Fibroblast of skin of right quadriceps (primary cell): ENCODE measurements at places on chromosomes 12 and 14.
A peak's percentile ranks its signal among the peaks of the same experiment; 100 is the strongest.

DNA sequence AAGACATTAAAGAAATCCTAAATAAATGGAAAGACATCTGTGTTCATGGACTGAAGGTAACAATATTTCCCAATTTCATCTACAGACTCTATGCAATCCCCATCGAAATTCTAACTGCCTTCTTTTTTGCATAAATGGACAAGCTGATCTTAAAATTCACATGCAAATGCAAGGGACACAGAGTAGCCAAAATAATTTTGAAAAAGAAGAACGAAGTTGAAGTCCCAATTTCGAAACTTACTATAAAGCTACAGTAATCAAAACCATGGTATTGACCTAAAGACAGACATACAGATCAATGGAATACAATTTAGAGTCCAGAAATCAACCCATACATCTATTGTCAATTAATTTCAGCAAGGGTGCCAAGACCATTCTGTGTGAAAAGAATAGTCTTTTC, 16.4 kb upstream of the CD27 start:
- no peak for DNase-seq

- no peak for DNase-seq
Measured at GRCh38 chr14:74835645-74836250, 40.2 kb downstream of the PROX2 start.

DNA sequence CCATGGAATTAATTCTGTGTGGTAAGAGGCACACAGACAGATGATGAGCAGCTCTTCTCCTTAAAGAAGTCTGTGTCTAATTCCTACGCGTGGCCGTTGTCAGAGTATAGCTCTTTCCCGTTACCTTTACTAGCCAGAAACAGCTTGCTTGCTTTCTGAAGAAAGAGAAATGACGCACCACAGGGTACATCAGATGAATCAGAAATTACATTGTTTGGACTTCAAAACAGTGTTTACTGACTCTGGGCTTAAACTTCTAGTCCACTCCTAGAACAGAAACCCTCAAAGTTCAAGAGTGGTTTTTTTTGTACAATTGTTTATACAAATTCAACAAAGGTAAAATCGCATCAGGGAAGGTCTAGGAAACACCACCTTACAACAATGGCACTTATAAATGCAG, 29.0 kb downstream of the RNF34 start:
- DNase-seq = no peak

DNA sequence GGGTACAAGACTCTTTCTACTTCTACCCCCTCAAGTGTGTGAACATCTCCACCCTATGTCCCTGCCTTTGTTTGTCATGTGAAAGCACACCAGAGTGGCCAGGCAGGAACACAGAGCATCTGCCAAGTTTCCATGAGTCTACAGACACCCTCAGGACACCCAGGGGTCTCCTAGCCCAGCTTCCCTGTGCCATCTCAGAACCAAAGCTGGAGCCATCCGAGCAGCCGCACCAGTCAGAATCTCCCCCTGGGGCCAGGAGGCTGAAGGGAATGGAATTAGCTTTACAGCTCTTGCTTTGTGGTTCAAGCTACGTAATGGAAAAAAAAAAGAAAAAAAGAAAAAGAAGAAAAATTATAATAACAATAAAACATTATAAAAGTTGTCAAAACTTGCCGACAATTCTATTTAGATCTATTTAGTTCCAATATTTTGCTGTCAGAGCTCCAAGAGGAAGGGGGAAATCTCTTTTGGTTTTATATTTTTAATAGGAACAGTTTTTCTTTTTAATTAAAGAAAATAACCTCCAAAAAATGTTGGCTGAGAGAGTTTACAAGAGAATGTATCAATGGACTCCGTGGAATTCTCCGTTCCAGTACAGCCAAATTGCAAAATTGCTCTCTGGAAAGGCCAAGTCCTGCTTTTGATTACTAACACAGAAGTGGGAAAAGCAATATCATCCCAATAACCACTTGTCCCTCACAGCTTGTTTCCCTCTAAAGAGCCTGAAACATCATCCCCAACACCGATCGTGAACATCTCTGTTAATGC, 37.1 kb downstream of the TBX5 start:
- DNase-seq = no peak

DNA sequence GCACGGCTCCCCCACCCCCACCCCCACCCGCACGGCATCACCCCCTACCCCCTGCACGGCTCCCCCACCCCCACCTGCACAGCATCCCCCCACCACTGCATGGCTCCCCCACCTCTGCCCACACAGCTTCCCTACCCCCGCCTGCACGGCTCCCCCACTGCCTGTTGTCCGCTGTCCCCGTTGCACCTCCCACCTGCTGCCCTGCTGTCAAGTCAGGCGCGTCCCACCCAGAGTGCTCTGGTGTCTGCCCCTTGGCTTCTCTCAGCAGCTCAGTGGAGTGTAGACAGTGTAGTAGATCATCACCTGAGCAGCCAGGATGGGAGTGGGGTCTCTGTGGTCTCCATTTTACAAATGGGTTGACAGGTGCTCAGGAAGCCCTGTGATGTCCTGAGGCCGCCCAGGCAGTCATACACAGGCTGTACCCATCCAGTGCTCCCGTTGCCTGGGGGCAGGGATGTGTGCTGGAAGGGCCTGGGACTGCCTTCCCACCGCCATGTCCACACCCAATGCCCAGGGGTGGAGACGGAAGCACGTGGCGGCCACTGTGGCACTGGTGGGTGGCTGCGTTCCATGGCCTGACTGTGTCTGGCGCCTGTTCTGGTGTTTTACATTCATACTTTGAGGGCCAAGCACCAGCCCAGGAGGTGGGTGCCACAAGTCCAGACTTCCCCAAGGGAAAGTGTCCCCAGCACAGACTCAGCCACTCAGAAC, 32.5 kb downstream of the PACS2 start:
- no peak for DNase-seq

- DNase-seq = peak; percentile 72
Measured at GRCh38 chr12:53965281-53966084, 7.4 kb upstream of the HOXC11 start.
